ENCODE measurements at places on chromosomes 13 and 19.

DNA sequence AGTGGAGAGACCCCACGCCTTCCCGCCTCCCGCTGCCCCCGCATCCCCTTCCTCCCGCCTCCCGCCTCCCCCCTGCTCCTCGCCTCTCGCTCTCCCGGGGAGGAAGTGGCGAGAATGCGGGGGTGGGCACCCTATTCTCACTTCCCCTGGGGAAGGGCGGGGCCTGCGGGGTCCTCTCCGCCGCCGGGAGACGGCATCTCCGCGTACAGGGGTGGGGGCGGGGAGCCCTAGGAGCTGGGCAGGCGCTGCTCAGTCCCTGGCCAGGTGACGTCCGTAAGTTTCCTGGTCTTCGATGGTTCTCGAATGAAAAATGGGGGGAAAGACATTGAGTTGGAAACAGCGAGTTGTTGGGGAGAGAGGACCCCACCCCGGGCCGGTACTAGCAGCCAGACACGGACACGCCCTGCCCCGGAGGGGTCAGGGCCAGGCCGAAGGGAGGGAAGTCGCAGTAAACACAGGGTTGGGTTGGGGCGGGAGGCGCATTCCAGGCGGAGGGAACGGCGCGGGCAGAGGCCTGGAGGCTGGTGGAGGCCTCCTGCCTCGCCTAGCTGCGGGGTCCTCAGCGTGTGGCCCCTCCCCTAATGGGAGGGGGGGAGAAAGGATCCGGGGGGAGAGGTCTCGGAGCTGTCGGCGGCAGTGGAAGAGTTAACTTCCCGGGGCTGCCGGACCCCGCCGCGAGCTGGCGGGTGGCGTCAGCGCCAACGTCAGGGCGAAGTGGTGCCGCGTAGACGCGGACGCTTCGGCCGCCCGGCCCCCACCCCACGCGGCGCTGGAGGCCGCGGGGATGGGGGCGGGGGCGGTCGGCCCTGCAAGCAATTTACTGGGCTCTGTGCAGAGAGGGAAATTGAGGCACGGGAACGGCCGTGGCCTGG, 10.4 kb upstream of the JUND start:
- peak; percentile 80 for DNase-seq

- DNase-seq: no peak
These were observed 14.2 kb downstream of the PLEKHJ1 start for GRCh38 chr19:2221918-2222317.

DNA sequence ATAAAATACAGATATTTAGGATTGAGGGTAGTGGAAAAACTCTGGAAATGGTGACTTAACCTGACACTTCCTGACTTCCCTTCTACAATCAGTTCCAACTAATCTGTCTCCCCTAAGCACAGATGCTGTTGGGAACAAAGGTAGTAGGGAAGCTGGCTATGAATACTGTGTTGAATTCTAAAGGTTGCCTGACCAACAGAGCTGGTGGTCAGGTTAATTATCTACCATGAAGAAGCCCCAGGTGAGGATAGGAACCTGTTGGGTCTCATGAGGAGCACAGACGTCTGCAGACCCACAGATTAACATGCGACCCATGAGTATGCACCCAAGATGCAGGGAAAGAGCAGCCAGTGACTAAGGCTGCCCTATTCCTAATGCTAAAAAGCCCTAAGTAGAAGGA, 172.3 kb downstream of the DIAPH3 start:
- no peak for DNase-seq

DNA sequence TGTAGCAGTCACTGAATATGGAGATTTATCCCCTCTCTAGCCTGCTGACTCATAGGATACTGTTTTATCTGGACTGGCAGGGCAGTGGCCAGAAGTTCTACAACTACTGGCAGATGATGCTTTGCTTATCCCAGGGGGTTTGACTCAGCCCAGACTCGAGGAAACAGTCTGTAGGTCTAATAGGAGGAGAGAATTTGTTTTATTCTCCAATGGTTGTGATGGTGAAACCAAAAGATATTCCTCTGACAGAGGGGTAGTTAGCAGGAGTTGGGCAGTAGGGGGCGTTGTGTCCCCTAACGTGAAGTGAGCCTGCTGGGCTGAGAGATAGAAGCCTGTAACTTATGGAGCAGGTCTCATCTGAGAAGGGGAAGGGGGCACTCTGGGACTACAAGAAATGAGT, 74.9 kb downstream of the WTIP start:
- no peak for DNase-seq

DNA sequence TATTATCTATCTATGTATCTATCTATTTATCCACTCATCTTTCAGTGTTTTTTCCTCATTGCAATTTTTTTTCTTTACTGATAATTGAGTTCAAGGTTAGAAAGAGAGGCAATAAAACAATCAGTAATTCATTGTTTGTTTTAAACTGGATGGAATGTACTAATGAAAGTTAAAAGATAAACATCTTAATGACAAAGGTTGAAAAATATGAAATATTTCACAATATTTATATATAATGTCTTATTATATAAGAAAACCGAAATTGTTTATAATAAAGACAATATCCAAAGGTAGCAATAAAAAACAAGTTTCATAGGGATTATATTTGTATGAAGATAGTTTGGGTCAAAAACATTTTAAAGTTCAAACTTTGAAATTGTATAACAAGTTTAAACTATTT, 1015.5 kb upstream of the MIR17HG start:
- DNase-seq: no peak

GRCh38 chr19:17322854-17323253, 11.8 kb downstream of the ANO8 start:
- DNase-seq: no peak

DNA sequence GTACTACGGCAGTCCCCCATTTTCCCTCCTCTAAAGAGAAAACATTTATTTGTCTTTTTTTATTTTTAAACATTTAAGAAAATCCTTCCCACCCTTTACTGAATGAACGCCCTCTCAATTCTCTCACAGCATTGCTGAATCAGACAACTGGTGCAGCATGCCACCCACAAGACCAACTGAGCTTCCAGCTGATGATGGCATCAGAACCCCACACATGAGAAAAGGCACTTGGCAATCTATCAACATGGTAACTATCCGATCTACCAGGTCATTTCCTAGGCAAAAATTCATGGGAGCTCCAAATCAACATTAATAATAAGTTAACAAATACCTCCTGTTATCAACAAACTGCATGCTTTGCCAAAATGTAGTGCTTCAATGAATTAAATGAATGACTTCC, 43.1 kb downstream of the LHFPL6 start:
- no peak for DNase-seq

DNA sequence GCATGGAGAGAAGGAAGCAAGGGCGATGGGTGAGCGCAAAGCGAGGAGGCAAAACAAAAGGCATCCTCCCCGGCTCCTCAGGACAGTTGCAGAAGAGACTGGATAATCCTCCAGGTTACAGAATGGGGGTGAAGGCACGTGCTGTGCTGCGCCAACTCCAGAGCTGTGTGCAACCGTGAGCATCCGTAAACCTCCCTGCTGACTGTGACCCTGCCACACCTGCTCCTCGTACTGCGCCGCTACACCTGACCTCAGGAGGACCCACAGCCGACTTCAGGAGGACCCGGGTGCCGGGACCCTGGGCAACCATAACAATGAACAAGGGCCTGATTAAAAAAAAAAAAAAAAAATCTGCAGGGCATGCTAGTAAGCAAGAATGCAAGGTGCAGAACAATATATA, 68.7 kb downstream of the SLC7A1 start:
- no peak for DNase-seq

- DNase-seq: no peak
These were observed 8.5 kb downstream of the MAU2 start for GRCh38 chr19:19329126-19329525.

GRCh38 chr19:1249990-1250436, 1.6 kb downstream of the MIDN start:
- no peak for DNase-seq

DNA sequence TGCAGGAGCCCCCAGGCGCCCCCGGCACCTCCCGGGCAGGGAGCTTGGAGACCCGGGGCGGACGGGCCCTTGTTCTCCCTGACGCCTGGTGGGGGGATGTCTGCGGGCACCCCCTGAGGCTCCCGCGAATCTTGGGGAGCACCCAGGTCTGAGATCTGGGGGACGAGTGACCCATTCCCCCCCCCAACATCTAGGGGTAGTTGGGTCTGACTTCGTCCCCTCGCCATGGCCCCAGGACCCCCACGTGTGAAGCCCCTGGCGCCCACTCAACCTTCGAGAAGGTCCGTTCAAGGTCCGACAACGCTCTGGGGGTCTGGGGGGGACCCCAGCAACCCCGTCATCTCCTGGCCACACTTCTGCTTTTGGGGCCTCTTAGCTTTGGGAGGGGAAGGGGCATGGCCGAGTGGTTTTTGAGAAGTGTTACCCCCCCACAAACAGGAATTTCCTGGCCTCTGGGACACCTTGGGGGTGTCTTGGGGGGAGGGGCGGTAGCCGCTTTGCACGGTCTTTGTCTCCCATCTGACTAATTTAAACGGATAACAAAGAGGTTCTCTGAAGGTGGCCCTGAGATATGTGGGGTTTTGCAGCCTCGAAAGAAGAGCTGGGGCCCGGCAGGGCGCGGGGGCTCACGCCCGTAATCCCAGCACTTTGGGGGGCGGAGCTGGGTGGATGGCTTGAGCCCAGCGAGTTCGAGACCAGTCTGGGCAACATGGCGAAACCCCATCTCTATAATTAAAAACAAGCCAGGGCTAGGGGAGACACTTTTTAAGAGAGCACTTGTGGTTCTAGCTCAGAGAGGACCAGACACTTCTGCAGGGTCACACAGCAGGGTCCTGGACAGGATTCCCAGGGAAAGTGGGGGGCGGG, 608 bp downstream of the CNN2 start:
- DNase-seq: no peak

- no peak for DNase-seq
These were observed 207.0 kb upstream of the ZNF507 start for GRCh38 chr19:32138416-32138815.

GRCh38 chr13:31020996-31021395, 88.5 kb downstream of the TEX26 start:
- DNase-seq: no peak

GRCh38 chr19:14442891-14443631, 10.0 kb downstream of the PKN1 start:
- no peak for DNase-seq

- DNase-seq: no peak
These were observed 208.0 kb downstream of the DLEU7 start for GRCh38 chr13:50635504-50635903.

GRCh38 chr19:1020868-1021425, at the start of gene TMEM259:
Gene TMEM259 (minus strand): TSS chr19:1021123. CDS start chr19:1020996, 127 bp downstream.
- peak; percentile 100 for DNase-seq

- DNase-seq: no peak
These were observed 4.6 kb downstream of the AXL start for GRCh38 chr19:41223431-41224234.

DNA sequence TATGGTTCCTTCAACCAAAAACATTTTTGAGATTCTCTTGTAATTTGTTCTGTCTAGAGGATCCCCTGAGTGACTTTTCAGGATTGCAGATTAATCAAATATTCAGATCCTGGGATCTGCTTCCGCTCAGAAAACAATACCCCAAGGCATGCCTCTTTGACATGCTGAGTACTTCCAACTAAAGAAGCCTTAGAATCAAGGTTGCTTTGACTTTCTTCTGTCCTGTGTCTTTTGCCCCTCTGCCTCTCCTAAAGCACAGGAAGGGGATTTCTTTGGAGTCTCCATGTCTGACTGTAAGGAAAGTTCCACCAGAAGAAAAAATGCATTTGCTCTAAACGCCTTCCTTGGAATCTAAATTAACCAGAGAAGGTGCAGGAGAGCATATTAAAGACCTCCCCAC, 431.5 kb downstream of the FGF14 start:
- DNase-seq: no peak

- no peak for DNase-seq
These were observed 299.3 kb upstream of the ARGLU1 start for GRCh38 chr13:106867249-106867648.

GRCh38 chr13:89402211-89402610, 1731.0 kb downstream of the SLITRK5 start:
- no peak for DNase-seq

DNA sequence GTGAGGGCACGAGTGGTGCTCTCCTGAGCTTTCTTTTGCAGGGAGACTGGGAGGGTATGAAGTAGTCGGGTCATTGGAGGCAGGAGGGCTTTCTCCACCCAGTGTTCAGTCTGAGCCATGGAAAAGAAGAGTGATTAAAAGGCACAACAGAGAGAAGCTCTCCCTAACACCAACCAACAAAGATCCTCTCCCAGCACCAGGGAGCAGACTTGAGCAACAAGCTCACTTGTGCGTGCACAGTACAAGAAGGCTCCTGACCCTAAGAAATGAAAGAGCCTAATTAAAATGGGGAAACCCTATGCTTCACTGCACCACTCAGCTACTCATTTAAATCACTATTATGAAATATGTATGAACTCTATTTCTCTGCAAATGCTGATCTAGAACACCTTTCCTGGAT, 276.3 kb upstream of the SOX21 start:
- peak; percentile 93 for DNase-seq

- no peak for DNase-seq
These were observed 578.7 kb upstream of the SLITRK1 start for GRCh38 chr13:84460989-84461388.

DNA sequence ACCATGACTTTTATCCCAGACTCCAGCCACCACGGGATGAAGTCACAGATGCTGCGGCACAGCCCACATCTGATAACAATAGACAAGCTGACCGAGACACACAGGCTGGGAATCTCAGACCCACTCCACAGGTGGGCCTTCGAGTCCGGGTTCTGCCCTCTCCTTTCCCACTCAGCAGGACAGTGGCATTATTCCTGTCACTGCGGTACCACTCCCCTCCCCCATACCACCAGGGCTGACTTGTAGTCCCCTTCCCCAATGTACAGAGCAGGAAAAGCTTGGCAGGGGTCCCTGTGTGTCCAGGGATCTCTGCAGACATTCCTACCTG, 179 bp upstream of the AMER2 start:
- DNase-seq: no peak

DNA sequence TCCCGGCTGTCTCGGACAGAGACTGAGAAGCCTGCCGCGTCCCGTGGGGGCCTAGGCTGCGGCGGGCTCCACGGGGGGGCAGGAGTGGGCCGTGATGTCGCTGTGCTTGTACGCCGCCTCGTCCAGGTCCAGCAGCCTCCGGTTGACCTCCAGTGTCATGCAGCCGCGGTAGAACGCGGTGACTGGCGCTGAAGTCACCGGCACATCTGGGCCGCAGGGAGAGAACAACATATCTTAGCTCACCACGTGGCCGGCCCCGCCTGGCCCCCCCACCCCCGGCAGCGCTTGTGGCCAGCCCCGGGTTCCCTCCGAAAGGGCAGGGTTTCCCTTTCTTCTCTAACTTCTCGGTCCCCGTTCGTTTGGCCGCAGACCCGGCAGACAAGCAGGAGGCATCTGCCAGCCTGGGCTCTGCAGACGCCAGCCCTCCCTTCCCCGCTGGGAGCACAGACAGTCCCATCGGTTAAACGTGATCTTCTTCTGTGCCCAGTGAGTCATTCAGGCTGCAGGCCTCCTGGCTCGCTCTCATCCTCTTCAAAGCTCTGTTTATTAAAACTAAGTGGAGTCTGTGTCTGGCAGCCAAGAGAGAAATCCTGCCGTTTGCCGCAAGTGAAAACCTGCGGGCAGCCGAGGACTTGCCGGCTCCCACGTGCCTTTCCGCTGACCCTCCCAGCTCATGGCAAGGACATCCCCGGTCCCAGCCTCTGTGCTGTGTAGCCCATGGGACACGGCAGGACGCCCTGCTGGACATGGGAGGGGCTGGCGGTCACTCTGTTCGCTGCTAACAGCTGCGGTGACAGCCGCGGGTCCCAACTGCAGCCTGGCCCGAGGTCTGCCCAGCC, 42.8 kb downstream of the GAS6 start:
- peak; percentile 94 for DNase-seq

GRCh38 chr19:58385313-58385890, 1.7 kb upstream of the RPS5 start:
- no peak for DNase-seq

GRCh38 chr19:34217952-34218817, 36.2 kb upstream of the GARRE1 start:
- peak; percentile 88 for DNase-seq

Data from NCI-H1417 (cell line).